ENCODE measurements at places on chromosomes 11 and 22. TPM values are rescaled to one million over a fixed set of nuclear protein-coding genes. Genes with fewer than 3 reads are reported as not detected.

DNA sequence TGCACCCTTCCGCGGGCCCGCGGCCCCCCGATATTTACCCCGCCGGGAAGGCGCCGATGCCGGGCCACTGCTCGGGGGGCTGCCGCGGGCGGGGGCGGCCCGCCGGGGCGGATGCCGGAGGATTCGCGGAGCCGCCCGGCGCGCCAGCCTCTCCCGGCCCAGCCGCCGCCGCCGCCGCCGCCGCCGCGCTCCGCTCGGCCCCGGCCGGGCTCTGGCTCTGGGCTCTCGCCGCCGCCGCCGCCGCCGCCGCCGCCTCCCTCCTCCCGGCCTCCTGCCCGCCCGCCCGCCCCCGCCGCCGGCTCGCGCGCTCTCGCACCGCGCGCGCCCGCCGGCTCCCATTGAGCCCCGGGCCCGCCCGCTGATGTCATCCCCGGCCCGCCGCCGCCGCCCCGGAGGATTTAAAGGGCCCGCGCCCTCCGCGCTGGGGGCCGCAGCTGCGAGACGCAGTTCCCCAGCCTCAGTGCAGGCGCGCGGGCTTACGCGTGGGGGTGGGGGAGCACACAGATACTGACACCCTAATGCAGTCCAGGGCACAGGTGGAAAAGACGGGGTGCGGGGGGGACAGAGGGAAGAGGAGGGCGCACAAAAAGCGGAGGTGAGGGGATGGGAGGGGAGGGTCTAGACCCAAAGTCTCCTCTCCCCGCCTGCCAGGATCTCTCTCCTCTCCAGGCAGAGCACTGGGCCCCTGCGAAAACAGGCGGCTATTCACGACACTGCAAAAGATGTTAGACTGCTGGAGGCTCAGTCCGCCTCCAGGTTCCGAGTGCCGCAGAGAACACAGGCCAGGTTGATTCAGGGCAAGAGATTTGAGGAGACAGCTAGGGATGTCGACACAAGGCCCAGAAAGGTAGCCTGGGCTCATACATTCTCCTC is at the start of gene CSNK1E:
TSS of gene CSNK1E (minus strand) at position 312 of the 873 bp plus-strand sequence. CDS start 3,276 bp downstream, outside the sequence.
- DNase-seq: peak; percentile 92

DNA sequence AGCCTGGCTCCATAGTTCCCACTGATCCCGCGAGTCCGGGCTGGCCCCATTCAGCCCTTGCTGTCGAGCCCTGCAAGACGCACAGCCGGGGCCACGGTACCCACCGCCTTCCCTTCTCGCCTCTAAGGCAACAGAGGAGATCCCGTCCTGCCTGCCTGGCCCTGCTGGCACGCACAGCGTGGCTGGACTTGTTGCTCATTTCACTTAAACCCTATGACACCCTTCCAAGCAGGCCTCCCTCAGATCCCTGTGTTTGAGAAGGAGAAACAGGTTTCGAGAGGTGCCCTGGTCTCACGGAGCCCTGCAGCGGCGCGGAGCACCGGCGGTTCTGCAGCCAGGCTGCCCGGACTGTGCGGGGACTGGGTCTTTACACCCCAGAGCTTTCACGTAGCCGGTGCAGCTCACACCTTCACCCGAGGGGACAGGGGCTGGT is 1048.4 kb downstream of the BRD1 start:
- peak; percentile 85 for DNase-seq

DNA sequence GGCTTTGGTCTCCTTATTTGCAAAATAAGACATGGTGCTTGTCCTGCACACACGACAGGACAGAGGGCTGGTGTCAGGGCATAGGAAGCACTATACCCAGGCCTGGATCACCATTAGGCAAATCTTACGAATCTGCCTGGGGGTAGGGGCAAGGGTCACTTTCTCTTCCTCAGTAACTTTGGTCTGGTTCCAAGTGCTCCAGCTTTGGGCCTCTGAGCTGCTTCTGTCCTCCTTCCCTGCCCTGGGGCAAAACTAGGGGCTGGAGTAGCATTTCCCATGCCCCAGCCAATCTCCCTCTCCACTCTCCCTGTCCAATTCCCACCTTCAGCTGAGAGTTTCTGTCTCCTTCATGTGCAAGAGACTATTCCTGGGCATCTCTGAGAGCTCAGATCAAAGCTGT is 123.7 kb upstream of the NECTIN1 start:
- no peak for DNase-seq

GRCh38 chr11:2412323-2412722 is 11.8 kb downstream of the TSSC4 start:
- no peak for DNase-seq

The SEZ6L gene
- total RNA-seq: not detected

The WT1 gene
- 8.5 TPM for total RNA-seq

DNA sequence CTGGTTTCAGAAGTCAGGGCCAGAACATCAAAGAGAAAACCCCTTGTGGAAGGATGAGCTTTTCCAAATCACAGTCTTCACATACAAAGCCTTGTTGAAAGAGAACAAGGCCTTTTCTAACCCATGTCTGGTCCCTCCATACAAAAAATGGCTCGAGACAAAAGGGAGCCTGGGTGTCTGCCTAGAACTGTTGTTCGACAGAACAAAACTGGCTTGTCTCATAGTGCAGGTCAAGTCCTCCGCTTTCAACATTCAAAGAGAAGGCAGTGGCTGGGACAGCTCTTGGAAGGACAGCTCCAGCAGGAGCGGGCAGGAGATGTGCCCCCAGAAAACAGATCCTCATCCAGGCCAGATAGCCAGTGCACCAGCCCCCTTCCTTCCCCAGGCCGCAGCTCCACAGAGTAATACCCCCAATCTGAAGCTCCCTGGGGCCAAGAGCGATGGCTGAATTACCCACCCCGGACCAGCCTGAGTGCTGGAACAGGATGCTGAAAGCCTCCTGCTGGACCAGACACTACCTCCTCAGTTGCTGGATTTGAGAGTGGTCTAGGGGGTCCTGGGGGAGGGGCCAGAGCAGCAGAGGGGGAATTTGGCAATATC is 27.6 kb downstream of the USH1C start:
- DNase-seq: no peak

The CSNK2A3 gene
- 2.0 TPM for total RNA-seq

The MUC5AC gene
- total RNA-seq: not detected

DNA sequence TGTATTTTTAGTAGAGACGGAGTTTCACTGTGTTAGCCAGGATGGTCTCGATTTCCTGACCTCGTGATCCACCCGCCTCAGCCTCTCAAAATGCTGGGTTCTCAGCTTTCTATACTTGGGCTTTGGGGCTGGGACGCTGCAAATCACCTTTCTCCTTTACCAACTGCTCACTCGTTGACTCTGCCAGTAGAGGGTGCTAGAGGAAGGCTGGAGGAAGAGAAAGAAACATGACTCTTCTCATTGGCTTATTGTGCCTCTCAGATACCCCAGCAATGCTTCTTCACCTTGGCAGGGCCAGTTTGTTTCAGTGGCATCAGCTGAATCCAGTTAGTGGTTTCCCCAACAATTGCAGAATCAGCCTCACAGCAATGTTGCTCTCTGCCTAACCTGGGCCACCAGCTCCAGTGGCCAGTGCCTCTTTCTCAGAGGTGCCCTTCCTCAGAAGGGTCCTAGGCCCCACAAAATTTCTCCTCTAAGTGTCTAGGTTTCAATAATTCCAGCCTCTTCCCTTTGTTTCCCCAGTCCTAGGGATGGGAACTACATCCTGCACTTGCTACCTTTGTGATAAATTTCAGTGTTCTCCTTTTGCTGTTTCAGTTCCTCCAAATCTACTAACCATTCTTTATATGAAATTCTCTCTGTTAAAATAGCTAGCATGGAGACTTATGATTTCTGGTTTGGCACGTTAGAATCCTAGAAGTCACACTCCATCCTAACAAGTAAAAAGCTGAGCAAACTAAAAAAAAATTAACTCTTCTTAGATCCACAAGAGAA is 71.5 kb upstream of the VSTM5 start:
- no peak for DNase-seq

DNA sequence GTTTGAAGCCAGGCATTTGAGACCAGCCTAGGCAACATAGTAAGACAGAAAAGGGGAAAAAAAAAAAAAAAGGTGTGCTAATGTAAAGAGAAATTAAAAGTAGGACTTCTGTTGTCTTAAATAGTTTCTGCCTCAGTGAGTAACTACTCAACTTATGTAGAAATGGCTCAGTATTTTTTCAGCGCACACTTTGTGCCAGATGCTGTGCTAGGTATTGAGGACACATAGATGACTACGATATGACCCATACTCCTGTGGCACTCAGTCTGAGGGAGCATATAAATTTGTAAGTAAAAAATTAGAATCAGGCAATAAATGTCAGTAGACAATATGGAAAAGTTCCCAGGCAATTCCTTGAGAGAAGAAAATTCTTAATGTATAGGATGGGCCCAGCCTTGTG is 93.9 kb downstream of the YAP1 start:
- DNase-seq: no peak

GRCh38 chr11:61114913-61115312 is 12.6 kb downstream of the CD5 start:
- no peak for DNase-seq

The MRPL21 gene
- 41.9 TPM for total RNA-seq

GRCh38 chr11:19546325-19546724 is 166.3 kb upstream of the NAV2 start:
- no peak for DNase-seq

The BCO2 gene
- 2.5 TPM for total RNA-seq

The APOBEC3B gene
- total RNA-seq: 0.58 TPM

The LUZP2 gene
- total RNA-seq: 0.32 TPM

DNA sequence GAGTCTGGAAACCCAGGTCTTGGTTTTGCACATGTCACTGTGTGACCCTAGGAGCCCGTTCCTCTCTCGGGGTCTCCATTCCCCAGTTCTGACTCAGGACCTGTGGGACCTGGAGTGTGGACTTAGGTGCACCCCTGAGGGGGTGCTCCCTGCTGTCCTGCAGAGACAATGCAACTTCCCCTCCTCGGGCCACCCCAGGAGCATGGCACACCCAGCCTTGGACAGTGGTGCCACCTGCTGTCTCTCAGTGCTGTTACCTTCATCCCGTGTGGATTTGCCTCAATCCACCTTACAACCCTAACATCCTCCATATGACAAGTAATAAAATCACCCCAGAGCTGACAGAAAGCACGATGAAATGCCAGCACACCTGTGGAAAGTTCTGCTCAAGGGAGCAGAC is 27.5 kb upstream of the CRYBB3 start:
- DNase-seq: no peak

- DNase-seq: no peak
These were observed 31.7 kb downstream of the INSC start for GRCh38 chr11:15146271-15147003.

- no peak for DNase-seq
These were observed 33.3 kb downstream of the RBFOX2 start for GRCh38 chr22:35995348-35995747.

GRCh38 chr11:8714622-8715225 is 32.1 kb downstream of the RPL27A start:
- DNase-seq: no peak

- no peak for DNase-seq
These were observed 31.7 kb upstream of the SORL1 start for GRCh38 chr11:121420398-121420797.
